ENCODE measurements at places on chromosomes 5 and 9.

GRCh38 chr5:2529371-2530092 is 221.9 kb downstream of the IRX2 start:
- DNase-seq: no peak

GRCh38 chr5:24642022-24642421 is 2.8 kb downstream of the CDH10 start:
- DNase-seq: no peak

DNA sequence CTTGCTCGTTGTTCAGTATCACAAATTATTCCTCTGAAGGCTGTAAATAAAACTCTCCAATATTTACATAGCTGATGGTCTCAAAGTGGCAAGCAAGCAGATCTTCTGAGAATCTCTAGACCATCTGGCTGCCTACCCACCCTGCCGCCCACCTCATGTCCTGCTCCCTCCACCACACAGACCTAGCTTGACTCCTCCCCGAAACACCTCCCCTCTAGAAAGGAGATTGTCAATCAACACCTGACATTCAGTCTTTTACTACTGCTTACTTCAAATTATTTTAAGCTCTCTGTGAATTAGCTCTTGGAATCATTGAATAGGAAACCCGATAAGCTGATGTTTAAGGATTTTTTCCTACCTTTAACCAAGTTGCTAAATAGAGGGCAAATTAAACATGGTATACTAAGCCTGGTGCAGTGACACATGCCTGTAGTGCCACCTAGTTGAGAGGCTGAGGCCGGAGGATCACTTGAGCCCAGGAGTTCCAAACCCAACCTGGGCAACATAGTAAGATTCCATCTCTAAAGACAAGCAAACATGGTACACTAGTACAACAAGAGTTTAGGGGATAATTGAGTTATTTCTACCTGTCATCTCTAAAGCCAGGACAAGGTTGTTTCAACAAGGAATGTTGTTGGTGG is 10.9 kb upstream of the SOWAHA start:
- no peak for DNase-seq

GRCh38 chr5:37557734-37558293 is 178.7 kb downstream of the WDR70 start:
- DNase-seq: no peak

DNA sequence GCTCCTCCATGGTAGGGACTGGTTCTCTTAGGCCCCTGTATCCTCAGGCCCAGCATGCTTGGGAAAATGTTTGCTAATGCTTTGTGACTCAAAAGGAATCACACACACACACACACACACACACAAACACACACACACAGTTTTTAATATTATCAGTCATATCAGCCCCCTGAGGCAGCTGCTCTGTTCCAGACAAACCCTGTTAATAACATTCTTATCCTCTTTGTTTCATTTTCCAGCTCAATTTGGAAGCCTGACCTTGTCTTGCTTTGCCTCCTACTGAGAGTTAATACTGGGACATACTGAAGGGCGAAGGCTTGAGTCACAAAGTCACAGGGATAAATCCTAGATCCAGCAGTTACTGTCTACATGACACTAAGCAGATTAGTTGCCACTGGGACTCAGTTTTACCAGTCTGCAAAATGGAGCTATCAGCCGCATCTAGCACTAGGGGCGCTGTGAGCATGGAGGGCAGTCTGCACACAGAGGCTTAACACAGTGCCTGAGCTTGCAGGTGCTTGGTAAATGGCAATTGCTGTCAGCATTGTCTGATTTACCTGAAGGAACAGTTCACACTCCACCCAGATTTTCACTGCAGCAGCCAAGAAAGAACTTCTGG is 37.1 kb upstream of the KCNMB1 start:
- no peak for DNase-seq

All from memory B cell (primary cell).